ENCODE measurements at places on chromosomes 2 and 18.

GRCh38 chr2:45664635-45665261 is 13.3 kb downstream of the PRKCE start:
- DNase-seq = no peak

DNA sequence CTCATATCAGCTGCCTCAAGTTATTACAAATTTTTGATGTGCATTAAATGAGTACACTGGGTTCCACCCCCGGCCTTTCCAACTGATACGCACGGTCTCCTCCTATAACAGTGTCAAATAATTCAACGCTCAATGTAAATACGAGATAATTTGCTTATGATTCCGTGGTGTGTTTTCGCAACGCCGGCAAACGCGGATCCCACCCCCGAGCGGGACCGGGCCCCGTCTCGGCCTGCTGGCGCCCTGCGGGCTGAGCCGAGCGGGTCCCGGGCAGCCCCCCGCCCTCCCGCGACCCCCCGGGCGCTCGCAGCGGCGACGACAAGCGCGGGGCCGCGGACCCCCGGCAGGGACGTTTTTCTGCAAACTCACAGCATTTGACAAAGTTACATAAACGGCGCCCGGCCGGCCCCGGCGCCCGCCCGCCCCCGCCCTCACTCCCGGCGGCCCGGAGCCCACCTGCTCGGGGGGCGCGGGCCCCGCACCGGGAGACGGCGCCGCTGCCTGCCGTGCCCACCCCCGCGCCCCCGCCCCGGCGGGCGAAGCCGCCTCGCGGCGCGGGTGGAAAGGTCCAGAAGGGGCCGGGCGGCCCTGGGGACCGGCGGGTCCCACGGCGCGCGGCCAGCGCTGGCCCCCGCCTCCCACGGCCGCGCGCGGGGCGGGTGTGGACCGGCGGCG is 762 bp downstream of the HDAC4 start:
- no peak for DNase-seq

- DNase-seq = no peak
Measured at GRCh38 chr2:156333274-156333950, 891 bp upstream of the NR4A2 start.

DNA sequence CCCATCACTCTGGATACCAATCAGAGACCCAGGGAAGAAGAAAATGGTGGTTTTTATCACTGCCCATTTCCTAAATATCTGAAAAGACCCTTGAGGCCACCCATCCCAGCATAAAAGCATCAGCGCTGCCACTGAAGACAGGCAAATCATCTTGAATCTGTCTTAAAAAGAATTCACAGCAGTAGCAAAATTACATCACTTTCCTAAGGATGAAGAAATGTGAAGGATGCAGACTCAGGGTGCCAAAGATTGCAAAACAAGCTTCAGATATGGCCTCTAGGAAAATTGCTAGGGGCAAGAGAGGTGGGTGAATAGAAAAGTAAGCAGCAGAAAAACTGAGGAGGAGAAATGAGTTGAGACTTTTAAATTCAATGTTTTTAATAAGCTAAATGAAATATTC is 70.0 kb downstream of the SLC25A12 start:
- no peak for DNase-seq

DNA sequence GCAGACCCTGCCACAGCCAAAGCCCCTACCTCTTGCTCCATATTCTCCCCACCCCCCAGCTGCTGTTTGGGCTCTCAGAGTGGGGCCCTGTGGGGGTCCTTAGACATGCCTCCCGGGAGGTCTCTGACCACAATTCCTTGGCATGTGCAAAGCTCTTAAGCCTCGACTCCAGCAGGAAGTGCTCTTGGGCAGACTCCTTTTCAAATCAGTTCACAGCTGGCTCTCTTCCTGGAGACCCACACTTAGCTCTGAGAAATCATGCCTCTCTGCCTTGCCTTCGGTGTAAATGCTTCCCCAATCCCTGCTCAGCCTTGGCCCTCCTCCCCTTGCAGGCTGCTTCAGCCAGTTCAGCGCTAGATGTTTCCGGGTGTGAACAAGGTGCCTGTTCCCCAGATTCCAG is 46.9 kb downstream of the NGEF start:
- DNase-seq = no peak

DNA sequence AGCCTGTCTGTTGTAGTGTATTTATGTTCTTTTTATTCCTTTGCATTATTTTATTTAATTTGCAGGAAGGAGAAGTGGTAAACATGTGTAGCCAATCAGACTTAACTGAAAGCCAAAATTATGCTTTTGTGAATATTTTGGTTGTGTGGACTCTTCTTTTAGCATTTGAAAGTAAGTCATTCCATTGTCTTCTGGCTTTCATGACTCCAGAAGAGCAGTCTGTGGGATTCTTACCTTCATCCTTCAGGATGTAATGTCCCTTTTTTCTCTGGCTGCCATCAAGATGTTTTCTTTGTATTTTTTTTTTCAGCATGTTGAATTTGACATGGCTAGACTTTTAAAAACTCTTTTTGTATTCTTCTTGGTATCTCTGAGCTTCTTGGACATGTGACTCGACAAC is 895.2 kb upstream of the ZEB2 start:
- no peak for DNase-seq

GRCh38 chr2:118202707-118203303 is 114.5 kb downstream of the INSIG2 start:
- DNase-seq = peak; percentile 30

- no peak for DNase-seq
Measured at GRCh38 chr2:47738331-47738730, 44.6 kb upstream of the MSH6 start.

GRCh38 chr2:85119900-85120299 is 13.3 kb upstream of the TCF7L1 start:
- DNase-seq = no peak

DNA sequence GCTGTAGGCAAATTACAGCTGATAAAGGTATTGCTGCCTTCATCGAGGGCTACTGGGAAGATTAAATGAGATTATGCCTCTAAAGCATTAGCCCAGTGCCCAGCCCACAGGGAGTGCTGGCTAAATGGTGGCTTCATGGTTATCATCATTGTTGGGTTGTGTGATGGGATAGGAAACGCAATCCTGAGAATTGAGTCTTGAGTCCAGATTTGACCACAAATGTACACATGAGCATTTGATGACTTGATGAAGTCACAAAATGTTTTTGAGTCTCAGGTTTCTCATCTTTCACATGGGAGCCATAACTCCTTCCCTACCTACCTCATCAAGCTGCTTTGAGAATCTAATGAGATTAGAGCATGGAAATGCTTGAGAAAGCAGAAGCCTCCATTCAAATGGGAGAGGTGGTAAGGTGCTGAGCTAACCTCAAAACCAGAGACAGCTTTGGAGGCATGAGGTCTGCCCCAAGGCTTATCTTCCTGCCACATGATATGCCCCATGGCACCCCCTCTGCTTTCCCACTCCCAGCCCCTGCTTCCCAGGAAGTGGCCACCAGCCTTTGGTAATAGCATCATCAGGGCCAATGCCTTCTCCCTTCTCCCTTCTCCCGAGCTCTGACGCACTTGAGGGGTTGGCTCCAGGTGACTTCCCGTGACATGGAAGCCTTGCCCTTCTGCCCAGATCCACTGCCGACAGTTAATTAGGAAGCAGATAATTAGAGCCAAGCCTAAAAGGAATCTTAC is 149.4 kb upstream of the EPAS1 start:
- DNase-seq = no peak

GRCh38 chr2:107132070-107132469 is 246.1 kb upstream of the ST6GAL2 start:
- no peak for DNase-seq

- DNase-seq = no peak
Measured at GRCh38 chr2:190582019-190582418, 47.5 kb upstream of the NEMP2 start.

- DNase-seq = no peak
Measured at GRCh38 chr2:58870704-58871103, 629.6 kb upstream of the FANCL start.

Measured in stimulated activated CD4-positive, alpha-beta T cell treated with anti-CD3 and anti-CD28 coated beads, Interleukin-15, amount 100 ng/mL, for 1 hour (primary cell).